ENCODE measurements at places on chromosomes 12 and 14. TPM values are rescaled to one million over a fixed set of nuclear protein-coding genes. Genes with fewer than 3 reads are reported as not detected.
A peak's percentile ranks its signal among the peaks of the same experiment; 100 is the strongest.

The NRL gene
- polyA plus RNA-seq = 4.0 TPM

The SLCO1B1 gene
- not detected for polyA plus RNA-seq

The CD4 gene
- polyA plus RNA-seq = 5.1 TPM

DNA sequence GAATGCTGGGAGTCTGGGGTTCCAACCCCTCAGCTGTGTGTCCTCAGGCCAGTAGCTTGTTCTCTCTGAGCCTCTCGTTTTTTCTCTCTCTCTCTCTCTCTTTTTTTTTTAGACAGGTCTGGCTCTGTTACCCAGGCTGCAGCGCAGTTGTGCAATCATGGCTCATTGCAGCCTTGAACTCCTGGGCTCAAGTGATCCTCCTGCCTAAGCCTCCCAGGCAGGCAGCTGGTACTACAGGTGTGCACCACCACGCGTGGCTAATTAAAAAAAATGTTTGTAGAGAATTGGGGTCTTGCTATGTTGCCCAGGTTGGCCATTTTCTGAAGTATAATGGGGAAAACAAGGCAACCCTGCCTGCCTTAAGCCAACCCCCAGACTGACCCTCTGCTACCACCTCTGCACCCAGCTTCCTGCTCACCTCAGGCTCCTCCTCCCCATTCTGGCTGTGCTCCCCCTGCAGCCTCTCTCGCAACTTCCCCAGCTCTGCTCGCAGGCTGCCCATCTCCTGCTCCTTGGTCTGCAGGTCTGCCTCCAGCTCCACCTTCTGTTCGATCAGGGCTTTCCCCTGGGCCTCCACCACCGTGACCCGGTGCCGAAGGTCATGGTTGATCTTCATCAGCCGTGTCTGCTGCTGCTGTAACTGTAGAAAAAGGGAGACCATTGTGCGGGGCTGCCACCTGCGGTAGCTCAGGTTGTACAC lies 35.2 kb downstream of the RILPL1 start:
- no peak for DNase-seq

- no peak for DNase-seq
These were observed 21.1 kb upstream of the C14orf180 start for GRCh38 chr14:104558231-104559027.

DNA sequence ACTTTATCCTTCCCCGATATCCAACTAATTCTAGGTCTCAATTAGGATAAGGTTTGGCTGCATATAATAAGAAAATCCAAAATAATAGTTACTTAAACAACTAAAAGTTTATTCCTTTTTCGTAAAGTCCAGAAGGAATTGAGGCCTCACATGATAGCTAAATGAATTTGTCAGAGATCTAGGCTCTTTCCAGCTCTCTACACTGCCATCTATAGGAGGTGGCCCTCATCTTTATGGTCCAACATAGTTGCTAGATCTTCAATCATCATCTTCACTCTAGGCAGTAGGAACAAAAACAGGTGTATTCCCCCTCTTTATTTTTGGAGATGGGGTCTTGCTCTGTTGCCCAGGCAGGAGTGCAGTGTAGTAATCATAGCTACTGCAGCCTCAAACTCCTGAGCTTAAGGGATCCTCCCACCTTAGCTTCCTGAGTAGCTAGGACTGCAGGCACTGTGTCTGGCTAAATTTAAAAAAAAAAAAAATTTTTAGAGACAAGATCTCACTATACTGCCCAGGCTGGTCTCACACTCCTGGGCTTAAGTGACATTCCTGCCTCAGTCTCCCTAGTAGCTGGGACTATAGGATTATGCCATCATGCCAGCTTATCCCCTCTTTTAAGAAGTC lies 46.5 kb upstream of the SAV1 start:
- DNase-seq = peak; percentile 12

DNA sequence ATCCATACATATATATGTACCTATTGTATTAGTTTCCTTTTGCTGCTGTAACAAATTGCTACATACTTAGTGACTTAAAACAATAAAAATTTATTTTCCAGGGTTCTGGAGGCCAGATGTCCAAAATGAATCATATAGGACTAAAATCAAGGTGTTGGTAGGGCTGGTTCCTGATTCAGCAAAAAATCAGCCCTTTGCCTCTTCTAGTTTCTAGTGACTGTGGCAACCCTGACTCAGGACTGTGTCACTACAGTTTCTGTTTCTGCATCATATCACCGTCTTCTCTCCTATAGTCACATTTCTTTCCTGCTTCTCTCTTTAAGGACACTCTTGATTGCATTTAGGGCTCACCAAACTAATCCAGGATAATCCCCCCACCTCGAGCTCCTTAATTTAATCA lies 386.3 kb upstream of the TBX3 start:
- DNase-seq = no peak

Measured in small intestine (tissue), 16 donors.